ENCODE measurements at places on chromosomes 3 and 15.
A peak's percentile ranks its signal among the peaks of the same experiment; 100 is the strongest.

DNA sequence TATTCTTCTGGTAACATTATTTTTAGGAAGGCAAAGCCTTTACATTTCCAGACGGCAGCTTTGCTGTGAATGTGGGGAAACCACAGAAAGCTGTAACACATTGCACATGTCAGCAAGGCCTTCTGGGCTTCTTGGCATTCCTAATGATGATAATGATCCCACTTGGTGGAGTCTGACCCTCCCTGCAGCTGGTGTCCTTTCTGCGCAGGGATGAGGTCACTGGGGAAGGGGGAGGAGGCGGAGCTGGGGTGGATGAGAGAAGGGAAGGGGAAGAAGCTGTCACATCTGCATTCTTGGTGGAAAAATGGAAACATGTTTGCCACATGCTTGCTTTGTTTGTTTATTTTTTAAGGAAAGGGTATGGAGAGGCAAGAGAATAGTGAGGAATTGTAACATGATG is 68.6 kb downstream of the FILIP1L start:
- no peak for DNase-seq

DNA sequence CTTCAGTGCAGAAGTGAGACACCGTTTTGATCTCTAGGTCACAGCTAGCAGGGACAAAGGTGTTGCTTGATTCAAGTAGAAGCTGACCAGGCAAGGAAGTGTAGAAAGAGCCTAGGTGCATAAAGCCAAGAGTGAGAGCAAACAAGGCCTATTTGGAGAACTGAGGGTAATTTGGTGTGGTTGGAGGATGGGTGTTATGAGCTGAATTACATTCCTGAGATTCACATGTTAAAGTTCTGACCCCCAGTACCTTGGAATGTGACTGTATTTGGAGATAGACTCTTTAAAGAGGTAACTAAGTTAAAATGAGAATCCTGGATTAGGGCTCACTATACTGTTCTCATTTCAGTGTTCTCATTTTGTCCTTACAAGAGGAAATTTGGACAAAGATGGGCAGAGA is 191.3 kb downstream of the ZMAT3 start:
- DNase-seq, result no peak

GRCh38 chr3:120198305-120198878 is 86.6 kb downstream of the GPR156 start:
- DNase-seq, result no peak

GRCh38 chr3:187833799-187834578 is 88.7 kb upstream of the BCL6 start:
- DNase-seq, result no peak

GRCh38 chr15:62513893-62514292 is 348.8 kb upstream of the C2CD4B start:
- DNase-seq, result no peak

- no peak for DNase-seq
These were observed 33.6 kb upstream of the BNC1 start for GRCh38 chr15:83318036-83318435.

DNA sequence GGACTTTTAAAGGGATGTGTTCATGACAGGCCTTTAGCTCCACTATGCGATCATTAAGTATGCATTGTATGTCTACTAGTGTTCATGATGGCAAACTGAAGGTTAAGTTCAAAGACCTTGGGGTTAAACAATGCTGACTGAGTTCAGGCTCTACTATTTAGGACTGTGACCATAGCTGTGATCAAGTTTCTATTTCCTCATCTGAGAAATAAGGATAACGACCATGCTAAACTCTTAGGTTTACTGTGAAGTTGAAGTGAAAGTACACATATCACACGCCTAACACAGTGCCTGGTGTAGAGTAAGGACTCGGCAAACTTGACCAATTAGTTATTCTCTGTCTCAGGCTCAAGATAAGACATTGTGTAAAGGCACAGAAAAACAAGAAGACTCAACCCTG is 243.2 kb downstream of the MBNL1 start:
- no peak for DNase-seq

- DNase-seq, result no peak
These were observed 414.7 kb upstream of the NAALADL2 start for GRCh38 chr3:174444391-174444790.

GRCh38 chr3:154615471-154615870 is 185.5 kb upstream of the GPR149 start:
- DNase-seq, result no peak

- no peak for DNase-seq
These were observed 6.7 kb downstream of the PARP9 start for GRCh38 chr3:122557356-122557755.

DNA sequence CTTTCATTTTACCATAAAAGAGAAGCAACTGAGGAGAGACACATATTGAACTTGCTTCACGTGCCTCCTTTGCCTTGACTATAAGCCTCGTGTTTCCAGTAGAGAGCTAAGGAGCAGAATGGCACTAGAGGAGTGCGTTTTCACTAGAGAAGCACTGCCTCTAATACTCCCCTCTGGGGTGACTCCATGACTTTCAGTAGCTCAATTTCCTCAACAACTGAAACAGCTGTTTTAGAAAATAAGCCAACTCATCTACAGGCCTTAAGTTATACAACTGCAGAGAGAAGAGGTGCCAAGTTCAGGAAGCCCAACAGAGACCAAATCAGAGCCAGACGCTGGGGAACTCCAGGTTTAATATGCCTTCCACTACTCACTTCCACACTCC is 1.9 kb downstream of the UBP1 start:
- no peak for DNase-seq

GRCh38 chr3:121918779-121919483 is 24.7 kb downstream of the SLC15A2 start:
- DNase-seq, result no peak

- no peak for DNase-seq
These were observed 6.5 kb upstream of the DNASE1L3 start for GRCh38 chr3:58217209-58217811.

DNA sequence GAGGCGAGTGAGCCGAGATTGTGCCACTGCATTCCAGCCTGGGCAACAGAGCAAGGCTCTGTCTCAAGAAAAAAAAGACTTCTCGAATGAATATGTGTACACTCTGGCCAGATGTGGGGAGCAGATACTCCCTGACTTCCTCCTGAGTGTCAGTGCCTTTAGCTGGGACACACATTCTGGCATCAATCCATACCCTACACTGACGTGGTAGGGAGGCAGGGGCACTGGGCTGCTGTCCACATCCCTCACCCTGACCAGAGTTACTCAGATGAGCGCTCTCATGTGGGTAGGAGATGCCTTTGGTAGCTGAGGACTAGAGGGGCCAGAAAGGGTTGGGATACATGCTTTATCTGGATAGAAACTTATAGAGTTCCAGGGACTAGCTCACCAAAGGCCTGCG is 15.6 kb downstream of the LIMD1 start:
- no peak for DNase-seq

- DNase-seq, result no peak
These were observed 275.5 kb downstream of the GAP43 start for GRCh38 chr3:115898656-115899410.

GRCh38 chr3:182735672-182736071 is 57.6 kb upstream of the ATP11B start:
- no peak for DNase-seq

DNA sequence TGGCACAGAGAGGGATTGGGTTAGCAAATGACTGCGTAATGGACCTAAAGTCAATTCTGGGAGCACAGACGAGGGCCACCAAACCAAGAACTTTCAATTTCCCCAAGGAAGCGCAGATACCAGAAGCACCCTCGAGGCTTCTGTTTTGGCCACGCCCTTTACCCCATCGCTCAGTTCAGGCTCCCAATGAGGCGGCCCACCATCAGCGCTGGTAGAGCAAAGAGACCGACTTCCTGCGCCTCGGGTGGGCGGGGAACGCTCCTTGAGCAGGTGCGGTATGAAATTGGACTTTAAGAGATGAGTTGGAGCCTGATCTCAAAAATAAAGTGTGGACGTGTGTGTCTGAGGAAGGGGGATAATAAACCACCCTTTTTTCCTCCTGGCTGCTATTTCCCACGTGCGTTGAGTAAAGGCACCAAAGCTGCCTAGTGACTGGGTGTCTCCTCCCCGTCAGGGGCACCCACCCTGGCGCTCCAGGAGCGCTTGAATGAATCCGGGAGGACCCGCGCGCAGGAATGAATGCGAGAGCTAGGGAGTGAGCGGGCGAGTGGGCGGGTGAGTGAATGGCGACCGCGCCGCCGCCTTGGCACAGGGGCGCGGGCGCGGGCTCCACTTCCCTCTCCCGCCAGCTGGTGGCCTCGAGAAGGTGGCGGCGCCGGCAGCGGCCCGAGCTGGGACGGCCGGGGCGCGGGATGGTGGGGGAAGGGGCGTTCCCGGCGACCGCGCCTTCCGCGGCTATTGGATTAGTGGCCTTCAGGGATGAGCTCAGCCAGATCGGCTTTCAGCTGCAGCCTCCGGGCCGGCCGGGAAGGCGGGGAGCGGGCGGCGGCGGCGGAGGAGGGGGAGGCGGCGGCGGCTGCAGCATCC is at the start of gene SPSB4:
Gene SPSB4, plus strand, starts transcription at position 772 of the 867 bp plus-strand sequence. CDS start 14,758 bp downstream, outside the sequence.
- DNase-seq, result peak; percentile 41

GRCh38 chr3:178840586-178840985 is 231.0 kb downstream of the ZMAT3 start:
- no peak for DNase-seq

DNA sequence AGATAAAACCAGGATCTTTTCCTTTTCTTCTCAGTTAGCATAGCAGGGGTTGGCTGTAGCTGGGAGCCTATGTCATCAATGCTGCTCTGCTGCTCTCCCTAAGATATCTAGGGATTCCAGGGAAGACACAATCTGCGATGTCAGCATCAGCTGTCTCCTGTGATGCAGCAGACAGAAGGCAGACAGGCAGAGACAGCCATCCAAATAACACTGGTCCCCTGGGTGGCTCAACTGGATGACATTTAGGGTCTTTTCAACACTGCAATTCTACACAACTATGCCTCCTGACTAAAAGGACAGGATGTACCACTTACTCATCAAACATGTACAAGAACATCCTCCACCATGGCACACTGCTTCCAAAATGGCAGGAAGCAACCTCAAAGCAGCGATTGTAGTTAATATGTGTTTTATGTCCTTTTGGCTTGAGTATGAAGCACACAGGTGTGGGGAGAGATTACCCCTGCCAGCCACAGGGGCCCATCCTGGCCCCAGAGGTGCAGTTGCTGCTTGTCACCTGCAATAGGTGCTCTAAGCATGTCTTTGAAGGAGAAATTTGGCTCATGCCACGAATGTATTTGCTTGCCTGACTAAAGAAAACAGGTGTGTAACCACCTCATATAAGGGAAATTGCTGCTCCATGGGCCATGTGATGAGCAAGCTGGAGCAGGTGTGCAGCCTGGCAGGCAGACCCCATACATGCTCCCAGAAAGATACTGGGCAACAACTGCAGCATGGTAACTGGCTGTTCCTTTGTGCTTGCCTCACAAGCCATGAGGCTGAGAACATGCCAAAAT is 357.8 kb downstream of the VPS13C start:
- DNase-seq, result no peak

DNA sequence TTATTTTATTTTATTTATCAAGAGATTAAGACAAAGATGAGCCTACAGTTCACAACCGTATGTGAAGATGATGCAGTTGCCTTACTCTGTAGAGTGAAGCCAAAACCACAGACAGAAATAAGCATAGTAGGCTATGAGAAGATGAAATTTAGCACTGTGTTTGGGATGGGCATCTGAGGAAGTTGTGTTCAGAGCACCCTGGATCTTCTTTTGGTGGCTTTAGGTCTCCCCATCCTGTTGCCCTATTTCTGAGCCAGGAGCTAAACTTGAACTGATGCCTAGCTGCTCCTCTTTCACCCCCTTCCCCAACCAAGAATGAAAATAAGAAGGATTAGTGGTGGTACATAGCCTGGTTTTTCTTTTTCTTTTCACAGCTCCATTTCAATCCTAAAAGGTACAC is 328.1 kb upstream of the TBL1XR1 start:
- no peak for DNase-seq
